ENCODE measurements at places on chromosomes 6 and 20.

GRCh38 chr20:5056801-5057599 lies 55.7 kb upstream of the SLC23A2 start:
- DNase-seq = no peak

- DNase-seq = no peak
Measured at GRCh38 chr20:11431621-11432020, 486.1 kb upstream of the BTBD3 start.

DNA sequence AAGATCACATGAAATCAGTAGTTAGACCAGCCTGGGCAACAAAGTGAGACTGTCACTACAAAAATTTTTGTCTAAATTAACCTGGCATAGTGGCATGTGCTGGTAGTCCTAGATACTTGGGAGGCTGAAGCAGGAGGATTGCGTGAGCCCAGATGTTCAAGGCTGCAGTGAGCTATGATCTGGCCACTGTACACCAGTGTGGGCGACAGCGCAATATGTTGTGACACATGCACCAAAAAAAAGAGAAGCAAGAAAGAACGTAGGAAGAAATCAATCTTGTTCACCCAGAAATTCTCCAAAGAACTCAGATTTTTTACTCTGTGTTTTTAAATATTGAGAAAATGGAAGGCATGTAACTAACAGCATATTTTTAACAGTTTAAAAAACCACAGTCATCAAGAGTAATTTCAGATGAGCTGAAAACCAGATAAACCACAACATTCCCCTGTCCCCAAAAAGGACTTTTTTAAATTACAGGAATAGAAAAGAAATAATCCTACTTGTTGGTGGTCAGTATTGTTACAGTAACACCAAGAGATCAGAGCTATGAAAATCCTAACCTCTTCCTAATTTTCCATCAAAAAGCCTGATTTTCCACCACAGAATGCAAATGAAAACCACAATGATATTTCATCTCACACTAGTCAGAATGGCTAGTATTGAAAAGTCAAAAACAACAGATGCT lies 240.2 kb downstream of the KHDC1L start:
- no peak for DNase-seq

GRCh38 chr6:127277878-127278843 lies 11.5 kb downstream of the RNF146 start:
- DNase-seq = no peak

GRCh38 chr6:37515712-37516075 lies 16.0 kb upstream of the CCDC167 start:
- DNase-seq = no peak

DNA sequence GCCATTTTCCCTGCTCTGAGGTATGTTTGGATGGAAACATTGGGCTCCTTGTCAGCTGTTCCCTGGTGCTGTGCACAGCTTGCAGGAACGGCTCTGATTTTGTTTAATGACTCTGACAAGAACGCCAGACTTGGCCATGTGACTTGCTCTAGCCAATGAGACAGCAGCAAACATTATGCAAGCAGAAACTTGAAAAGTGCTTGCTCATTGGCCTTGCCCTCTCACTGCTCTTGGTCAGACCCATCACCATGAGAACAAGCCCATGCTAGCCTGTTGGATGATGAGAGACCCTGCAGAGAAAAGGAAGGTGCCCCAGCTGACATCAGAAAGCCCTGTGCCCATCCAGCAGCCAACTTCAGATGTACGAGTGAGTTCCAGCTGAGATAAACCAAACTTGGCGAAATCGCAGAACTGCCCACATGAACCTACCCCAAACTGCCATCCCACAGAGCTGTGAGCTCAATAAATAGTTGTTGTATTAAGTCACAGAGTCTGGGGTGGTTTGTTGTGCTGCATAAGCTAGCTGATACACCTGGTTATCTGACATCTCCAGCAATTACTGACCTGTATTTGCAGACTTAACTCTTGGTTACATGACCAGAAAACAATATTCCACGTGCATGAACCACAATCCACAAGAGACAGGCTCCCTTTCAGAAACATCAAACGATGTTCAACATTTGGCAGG lies 96.9 kb downstream of the JPH2 start:
- DNase-seq = no peak

- DNase-seq = no peak
Measured at GRCh38 chr6:6715465-6715864, 126.9 kb downstream of the LY86 start.

DNA sequence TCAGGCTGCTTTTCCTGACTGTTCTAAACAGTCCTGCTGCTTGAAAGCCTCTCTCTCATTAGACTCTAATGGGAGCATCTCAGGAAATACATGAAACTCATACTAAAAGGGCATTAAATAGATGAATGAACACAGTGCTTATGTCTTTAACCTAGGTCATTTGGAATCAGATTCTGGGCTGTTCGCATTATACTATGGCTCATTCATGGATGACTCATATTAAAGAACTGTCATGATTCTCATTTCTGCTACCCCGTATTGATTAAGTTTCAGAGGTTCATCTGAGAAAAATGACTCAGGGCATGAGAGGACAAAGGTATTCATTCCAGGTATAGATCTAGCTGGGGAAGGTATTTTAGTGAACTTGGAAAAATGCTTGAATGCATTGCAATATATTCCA lies 335.5 kb downstream of the GJA1 start:
- DNase-seq = no peak

DNA sequence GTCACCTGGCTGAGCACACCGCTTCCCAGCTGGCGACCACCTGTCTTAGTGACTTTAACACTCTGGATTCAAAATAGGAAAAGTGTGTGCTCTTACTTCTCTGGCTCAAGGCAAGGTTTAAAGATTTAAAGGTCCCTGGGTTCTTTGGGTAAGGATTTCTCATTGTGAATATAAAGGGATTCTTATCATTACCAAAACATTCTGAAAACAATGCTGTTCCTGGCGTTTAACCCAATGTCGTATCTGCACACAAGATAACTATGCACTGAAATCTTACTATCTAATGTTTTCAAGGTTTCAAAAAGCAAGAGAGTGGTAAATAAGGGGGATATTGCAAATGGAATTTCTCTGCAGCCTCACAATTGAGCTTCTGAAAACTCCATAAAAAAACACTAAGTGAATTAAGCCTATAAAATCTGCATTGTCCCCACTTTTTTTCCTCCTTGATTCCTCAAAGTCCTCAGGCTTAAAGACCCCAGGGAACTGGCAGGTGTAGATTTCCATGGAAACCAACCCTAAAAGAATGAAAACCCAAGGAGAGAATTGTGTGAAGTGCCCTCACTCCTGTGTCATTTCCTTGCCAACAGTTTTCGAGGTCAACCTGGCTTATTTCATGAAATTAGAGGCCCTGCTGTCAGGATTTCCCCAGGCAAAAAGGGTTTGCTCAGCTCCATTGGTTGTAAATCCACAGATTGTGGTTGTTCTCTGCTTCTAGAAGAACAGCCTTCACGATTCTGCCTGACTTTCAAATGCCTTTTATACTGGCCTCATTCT lies 44.0 kb downstream of the BMP2 start:
- no peak for DNase-seq

GRCh38 chr6:40282986-40283385 lies 304.2 kb downstream of the LRFN2 start:
- no peak for DNase-seq

- DNase-seq = no peak
Measured at GRCh38 chr6:170244721-170245474, 46.0 kb downstream of the DLL1 start.

DNA sequence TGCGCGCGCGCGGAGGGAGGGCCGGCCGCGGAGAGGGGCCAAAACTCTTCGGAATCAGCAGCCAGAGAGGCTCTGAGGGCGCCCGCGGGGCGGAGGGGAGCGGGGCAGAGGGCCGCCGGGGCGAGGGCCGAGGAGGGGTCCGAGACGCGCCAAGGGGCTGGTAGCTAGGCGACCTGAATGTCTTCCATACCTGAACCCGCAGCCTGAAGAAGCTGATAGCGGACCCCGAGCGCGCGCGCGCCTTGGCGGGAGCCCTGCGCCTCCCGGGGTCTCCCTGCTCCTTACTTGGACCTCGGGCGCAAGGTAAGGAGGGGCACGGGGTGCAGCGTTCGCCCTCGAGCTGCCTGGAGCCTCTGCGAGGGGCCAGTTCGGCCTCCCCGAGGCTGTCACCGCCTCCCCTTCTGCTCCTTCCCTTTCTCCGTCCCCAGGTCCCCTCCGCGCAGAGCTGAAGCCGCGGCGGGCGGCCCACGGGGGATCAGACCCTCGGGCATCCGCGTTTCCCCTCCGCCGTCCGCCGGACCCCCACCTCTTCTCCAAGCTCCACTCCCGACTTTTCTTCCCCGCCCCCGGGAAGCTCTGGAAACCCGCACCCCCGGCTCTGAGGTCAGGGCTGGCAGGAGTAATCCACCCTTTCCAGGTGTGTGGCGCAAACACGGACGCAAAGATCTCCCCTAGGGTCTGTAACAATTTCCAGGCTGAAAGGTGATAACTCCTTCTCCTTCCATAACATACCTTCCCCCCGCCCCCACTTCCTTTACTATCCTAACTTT lies 13.1 kb upstream of the DEK start:
- DNase-seq = no peak

- DNase-seq = no peak
Measured at GRCh38 chr6:42451333-42452170, at the start of gene TRERF1. Gene TRERF1 (minus strand): TSS chr6:42451926. CDS start chr6:42269590, 182,336 bp downstream.

DNA sequence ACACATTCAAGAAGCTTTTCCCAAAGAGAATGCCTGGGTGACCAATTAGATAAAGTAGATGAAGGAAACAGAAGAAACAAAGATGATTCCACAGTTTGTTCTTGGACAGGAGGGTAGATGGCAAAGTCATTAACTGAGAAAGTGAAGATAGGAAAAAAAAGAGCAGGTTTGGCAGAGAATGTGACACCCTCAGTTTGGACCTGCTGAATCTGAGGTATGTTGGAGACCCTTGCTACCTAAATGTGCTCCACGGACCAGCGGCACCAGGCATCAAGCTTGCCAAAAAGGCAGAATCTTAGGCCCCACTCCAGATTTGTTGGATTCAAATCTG lies 49.7 kb downstream of the ARHGAP18 start:
- DNase-seq = no peak

GRCh38 chr6:35557239-35557638 lies 44.5 kb upstream of the TULP1 start:
- no peak for DNase-seq

GRCh38 chr6:81480139-81480538 lies 272.3 kb downstream of the TENT5A start:
- DNase-seq = no peak

DNA sequence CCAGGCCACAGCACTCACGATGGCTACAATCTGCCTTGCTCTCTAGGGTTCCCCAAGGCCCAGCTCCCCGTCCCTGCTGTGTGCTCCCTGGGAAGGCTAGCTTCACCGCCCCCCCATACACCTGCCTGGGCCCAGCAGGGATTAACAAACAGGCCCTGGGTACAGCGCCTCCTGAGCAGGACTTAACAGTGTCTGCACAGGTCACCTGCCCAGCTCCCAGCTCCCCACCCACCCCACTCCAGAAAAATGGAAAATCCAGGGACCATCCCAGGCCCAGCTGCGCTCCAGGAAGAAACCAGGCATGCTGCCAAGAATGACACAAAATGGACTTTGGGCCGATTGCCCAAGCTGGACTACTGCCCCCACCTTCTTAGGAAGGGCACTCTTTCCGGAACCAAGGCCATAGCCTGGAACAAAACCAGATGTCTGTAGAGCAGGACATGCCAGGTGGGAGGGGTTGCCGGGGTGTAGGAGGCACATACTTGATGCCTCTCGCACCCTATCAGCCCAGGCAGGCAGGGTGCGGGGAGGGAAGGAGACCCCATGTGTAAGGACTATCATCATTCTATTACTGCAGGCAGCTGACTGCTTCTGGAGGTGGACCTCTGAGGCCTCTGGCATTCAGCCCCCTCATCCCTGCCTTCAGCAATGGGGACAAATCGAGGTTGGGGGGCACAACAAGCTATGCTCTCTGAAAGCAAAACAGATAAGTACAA lies 104.9 kb downstream of the SNX5 start:
- no peak for DNase-seq

DNA sequence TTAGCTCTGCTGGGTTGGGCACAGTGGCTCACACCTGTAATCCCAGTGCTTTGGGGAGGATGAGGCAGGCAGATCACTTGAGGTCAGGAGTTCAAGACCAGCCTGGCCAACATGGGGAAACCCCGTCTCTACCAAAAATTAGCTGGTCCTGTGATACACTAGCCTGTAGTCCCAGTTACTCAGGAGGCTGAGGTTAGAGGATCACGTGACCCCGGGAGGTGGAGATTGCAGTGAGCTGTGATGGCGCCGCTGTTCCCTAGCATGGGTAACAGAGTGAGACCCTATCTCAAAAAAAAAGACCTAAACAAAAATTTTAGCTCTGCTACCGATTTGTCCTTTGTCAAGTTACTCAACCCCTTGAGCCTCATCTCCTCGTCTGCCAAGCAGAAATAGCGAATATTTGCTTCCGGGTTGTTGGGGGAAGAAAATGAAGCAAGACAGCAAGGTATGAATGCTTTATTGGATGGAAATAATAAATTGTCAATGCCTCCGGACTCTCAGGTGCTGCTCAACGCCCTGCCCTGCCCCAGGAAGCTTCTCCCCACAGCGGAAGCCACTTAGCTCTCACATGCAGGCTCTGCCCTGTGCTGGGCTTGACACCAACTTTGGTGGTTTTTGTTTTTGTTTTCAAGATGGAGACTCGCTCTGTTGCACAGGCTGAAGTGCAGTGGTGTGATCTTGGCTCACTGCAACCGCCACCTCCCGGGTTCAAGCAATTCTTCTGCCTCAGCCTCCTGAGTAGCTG lies 24.9 kb upstream of the ITCH start:
- no peak for DNase-seq

DNA sequence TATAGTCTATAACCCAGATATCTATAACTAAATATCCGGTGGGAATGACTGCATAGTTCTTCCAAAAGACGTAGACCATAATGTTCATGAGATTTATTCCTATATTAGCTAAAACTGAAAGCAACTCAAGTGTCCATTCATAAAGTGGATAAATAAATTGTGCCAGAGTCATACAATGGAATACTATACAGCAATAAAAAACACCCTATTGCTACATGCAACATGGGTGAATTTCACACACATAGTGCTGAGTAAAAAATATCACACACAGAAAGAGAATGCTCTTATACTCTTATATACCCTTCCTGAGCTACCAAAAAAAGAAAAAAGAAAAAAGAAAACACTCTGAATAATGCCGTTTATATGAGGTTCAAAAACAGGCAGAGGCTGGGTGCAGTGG lies 6.9 kb downstream of the TNXB start:
- DNase-seq = no peak

DNA sequence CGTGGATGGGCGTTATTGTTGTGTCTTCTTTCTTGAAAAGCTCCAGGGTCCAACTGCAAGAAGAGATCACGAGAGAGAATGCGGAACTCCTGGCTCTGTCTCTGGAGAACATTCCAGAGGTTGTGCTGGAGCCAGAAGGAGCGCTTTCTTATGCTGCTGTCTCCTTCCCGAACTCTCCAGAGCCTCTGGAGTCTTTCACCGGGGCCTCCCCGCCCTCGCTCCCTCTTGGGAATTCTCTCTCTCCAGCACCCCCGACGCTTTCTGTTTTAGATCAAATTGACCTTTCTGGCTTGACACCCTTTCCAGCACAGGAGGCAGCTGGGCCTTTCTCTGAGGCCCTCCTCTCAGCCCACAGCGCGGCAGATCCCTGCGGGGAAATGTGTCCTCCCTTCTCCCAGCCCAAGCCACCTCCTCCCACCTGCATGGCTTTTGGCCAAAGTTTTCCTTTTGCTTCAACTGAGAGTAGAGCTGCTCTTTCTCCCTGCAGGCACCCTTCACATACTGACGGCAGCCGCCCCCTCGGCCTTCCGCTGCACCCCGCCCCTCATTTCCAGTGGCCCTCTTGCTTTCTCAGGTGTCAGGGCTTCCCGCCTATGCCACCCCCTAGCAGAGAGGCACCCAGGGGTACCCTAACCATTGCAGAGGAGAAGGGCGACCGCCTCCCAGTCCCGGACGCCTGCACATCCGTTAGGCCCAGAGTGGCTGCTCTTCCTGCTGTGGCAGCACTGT lies 6.6 kb upstream of the CCR6 start:
- DNase-seq = no peak

GRCh38 chr20:10336959-10337729 lies 96.9 kb downstream of the MKKS start:
- DNase-seq = no peak
